ENCODE measurements at places on chromosomes 11 and 22. TPM values are rescaled to one million over a fixed set of nuclear protein-coding genes. Genes with fewer than 3 reads are reported as not detected.
A peak's percentile ranks its signal among the peaks of the same experiment; 100 is the strongest.

- H3K27me3 ChIP-seq: no peaks in the 10 kb centered on the region
- H3K27ac ChIP-seq: no peak overlapping the region
- no peaks in the 10 kb centered on the region for H3K4me1 ChIP-seq
- H3K36me3 ChIP-seq: no peaks in the 10 kb centered on the region
- no peak for DNase-seq
These were observed 8.7 kb upstream of the DGKZ start for GRCh38 chr11:46338636-46338987.

GRCh38 chr11:9808943-9809342 is 145.1 kb downstream of the SWAP70 start:
- H3K27me3 ChIP-seq: no peaks in the 10 kb centered on the region
- H3K4me1 ChIP-seq: peaks cover 3% of the 10 kb centered on the region
- H3K4me3 ChIP-seq: no peak overlapping the region
- no peak overlapping the region for H3K27ac ChIP-seq

DNA sequence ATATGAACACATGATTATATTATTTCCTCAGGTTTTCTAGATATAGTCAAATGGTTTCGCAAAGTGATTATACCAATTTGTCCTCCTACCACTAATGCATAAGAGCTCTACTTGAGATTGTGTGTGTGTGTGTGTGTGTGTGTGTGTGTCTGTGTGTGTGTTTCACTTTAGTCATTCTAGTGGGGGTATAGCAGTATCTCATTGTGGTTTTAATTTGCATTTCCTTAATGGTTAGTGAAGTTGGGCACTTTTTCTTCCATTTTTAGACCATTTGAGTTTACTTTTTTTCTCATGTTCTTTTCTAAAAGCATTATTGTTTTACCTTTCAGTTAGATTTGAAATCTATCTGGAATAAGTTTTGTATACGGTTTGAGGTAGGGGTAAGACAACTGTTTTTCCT is 12.9 kb downstream of the CAPN5 start:
- peaks cover 50% of the 10 kb centered on the region for H3K36me3 ChIP-seq
- H3K27me3 ChIP-seq: no peaks in the 10 kb centered on the region
- H3K4me3 ChIP-seq: no peak overlapping the region
- DNase-seq: no peak

DNA sequence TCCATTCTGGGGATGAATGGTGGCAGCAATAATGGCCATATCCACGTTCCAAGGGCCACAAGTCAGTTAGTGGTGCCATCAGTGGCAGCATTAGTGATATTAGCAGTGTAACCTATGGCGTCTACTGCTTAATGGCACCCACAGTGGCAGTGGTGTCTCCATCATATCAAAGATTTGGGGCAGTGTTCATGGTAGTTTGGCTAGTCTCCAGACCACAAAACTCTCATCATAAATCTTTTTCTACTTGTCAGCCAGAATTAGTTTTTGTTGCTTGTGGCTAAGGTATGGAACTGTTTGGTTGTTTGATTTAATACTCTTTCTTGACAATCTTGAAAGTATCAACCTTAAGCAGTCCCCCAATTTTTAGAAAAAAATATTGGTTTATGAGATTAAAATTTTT is 45.1 kb upstream of the DEUP1 start:
- H3K27me3 ChIP-seq: no peaks in the 10 kb centered on the region
- no peak overlapping the region for H3K27ac ChIP-seq
- no peaks in the 10 kb centered on the region for H3K4me1 ChIP-seq
- H3K36me3 ChIP-seq: no peaks in the 10 kb centered on the region
- no peak for DNase-seq

The BET1L gene
- polyA plus RNA-seq: 58.2 TPM

GRCh38 chr11:124301548-124301947 is 12.2 kb downstream of the OR8D1 start:
- no peaks in the 10 kb centered on the region for H3K4me1 ChIP-seq
- H3K36me3 ChIP-seq: no peaks in the 10 kb centered on the region
- no peaks in the 10 kb centered on the region for H3K27me3 ChIP-seq
- DNase-seq: no peak
- H3K27ac ChIP-seq: no peak overlapping the region
- no peak overlapping the region for H3K4me3 ChIP-seq

The OR8H3 gene
- polyA plus RNA-seq: not detected

- H3K4me3 ChIP-seq: no peak overlapping the region
- H3K27ac ChIP-seq: no peak overlapping the region
- no peaks in the 10 kb centered on the region for H3K27me3 ChIP-seq
- no peaks in the 10 kb centered on the region for H3K4me1 ChIP-seq
These were observed 33.2 kb downstream of the SLC5A12 start for GRCh38 chr11:26688701-26689100.

DNA sequence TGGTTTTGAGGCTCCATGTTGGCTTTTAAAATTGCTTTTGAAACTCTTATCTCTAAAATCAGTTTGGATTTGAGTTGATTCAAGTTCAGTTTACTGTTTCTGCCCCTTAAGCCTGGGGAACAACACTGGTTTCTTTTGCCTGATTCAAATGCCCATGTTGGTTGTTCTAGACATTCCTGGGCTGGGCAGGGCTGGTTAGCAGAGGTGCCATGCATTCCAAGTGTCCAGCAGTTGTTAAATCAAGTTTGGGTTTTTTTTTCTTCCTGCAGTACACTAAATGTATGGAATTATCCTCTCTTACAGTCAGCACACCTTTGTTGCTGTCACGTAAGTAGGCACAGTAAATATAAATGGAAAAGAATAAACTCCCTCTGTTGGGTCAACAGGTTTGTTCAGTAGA is 67.2 kb upstream of the MTMR2 start:
- H3K27me3 ChIP-seq: no peaks in the 10 kb centered on the region
- DNase-seq: no peak
- H3K4me1 ChIP-seq: no peaks in the 10 kb centered on the region
- H3K36me3 ChIP-seq: no peaks in the 10 kb centered on the region
- H3K4me3 ChIP-seq: no peak overlapping the region
- no peak overlapping the region for H3K27ac ChIP-seq

- no peak overlapping the region for H3K27ac ChIP-seq
- H3K4me3 ChIP-seq: no peak overlapping the region
These were observed 17.4 kb downstream of the ARVCF start for GRCh38 chr22:19998991-19999820.

The OR4D5 gene
- polyA plus RNA-seq: not detected

DNA sequence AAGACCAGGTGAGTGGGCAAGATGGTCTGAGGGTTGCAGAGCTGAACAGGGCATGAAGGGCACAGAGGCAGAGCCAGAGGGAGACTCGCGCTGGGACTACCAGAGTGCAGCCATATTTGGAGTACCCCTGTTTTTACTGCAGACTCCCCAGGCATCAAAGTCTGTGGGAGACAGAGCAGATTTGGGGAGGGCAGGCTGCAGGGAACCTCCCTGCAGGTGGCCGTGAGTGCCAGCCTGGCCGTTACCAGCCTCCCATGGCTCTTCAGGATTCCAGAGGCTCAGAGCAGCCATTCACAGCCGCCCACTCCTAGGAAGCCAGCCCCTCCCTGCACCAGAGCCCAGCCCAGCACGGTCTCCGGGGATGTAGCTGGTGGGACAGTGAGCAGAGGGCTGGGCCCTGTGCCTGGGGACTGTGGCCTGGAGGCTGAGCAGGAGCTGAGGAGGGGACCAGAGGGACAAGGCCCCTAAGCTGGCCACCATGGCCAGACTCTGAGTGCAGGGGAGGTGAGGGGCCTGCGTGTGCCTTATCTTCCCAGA is at the start of gene SEPTIN3:
SEPTIN3 (plus strand) TSS at position 334 of the 537 bp plus-strand sequence. CDS start 2,050 bp downstream, outside the sequence.
- DNase-seq: no peak
- no peaks in the 10 kb centered on the region for H3K36me3 ChIP-seq
- H3K4me1 ChIP-seq: no peaks in the 10 kb centered on the region
- no peak within 1 kb of the TSS for H3K4me3 ChIP-seq

- no peaks in the 10 kb centered on the region for H3K4me1 ChIP-seq
- no peak for DNase-seq
- H3K4me3 ChIP-seq: no peak overlapping the region
- no peaks in the 10 kb centered on the region for H3K36me3 ChIP-seq
- no peaks in the 10 kb centered on the region for H3K27me3 ChIP-seq
These were observed 52.3 kb upstream of the FDX1 start for GRCh38 chr11:110377434-110377833.

DNA sequence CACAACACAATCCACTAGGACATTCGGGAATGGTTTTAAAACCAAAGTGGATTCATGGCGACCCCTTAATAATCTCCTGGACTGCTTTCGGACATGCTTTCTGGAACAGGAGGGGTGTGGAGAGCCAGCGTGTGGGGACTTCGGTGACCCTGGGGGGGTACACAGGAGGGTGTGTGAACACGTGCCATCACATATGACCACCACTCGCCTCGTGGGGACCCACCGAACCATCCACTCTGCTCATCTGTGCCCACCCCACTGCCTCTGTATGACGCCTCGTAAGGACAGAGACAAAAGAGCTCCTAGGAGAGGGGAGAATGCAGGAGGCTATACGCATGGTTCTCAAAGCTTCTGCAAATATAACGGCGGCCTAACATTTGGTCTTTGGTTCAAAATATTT is 8.9 kb downstream of the LTO1 start:
- no peaks in the 10 kb centered on the region for H3K27me3 ChIP-seq
- no peak overlapping the region for H3K4me3 ChIP-seq
- H3K27ac ChIP-seq: no peak overlapping the region
- H3K4me1 ChIP-seq: no peaks in the 10 kb centered on the region

GRCh38 chr11:21582791-21583190 is 610.1 kb upstream of the ANO5 start:
- H3K36me3 ChIP-seq: no peaks in the 10 kb centered on the region
- H3K27me3 ChIP-seq: no peaks in the 10 kb centered on the region
- no peaks in the 10 kb centered on the region for H3K4me1 ChIP-seq
- no peak for DNase-seq

DNA sequence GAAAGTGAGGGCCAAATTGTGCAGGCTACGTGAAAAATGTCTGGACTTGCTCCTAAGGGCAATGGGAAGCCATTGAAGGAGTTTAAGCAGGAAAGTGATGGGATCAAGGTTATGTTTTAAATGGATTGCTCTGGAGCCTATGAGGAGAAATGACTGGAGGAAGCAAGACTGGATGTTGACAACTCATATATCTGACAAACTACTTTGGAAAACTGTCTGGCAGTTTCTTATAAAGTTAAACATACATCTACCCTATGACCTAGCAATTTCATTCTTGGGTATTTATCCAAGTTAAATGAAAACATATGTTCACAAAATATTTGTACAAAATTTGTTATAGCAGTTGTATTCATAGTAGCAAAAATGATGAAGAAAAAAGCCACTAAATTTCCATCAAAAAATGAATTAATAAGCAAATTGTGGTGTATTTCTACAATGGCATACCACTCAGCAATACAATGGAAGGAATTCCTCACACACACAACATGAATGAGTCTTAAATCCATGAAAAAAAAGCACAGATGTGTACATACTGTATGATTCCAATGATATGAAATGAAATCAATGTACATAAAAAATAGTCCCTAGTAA is 24.1 kb downstream of the FZD4 start:
- H3K36me3 ChIP-seq: no peaks in the 10 kb centered on the region
- no peak for DNase-seq
- H3K4me3 ChIP-seq: no peak overlapping the region
- H3K27ac ChIP-seq: no peak overlapping the region

The MMP8 gene
- polyA plus RNA-seq: 0.03 TPM

The BCL2L13 gene
- 15.1 TPM for polyA plus RNA-seq

DNA sequence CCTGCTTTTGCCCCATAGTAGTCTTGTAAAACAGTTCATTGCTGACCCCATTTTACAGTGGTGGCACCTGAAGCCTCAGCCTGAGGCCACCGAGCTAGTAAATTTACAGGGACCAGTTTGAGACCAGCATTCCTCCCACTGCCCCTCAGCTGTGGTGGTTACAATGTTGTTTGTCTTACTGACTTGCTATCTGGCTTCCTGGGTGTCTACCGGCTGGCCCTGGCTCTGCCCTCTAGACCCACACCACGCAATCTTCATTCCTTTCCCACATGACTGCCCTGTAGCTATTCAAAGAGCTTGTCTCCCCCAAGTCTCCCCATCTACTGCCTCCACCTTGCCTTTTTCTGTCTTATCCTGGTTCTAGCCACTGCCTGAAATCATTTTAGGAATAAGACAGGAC is 20.8 kb downstream of the PIK3IP1 start:
- H3K4me3 ChIP-seq: no peak overlapping the region
- H3K27ac ChIP-seq: no peak overlapping the region
- no peaks in the 10 kb centered on the region for H3K27me3 ChIP-seq
- no peaks in the 10 kb centered on the region for H3K4me1 ChIP-seq
- peaks cover 88% of the 10 kb centered on the region for H3K36me3 ChIP-seq
- peak; percentile 73 for DNase-seq

DNA sequence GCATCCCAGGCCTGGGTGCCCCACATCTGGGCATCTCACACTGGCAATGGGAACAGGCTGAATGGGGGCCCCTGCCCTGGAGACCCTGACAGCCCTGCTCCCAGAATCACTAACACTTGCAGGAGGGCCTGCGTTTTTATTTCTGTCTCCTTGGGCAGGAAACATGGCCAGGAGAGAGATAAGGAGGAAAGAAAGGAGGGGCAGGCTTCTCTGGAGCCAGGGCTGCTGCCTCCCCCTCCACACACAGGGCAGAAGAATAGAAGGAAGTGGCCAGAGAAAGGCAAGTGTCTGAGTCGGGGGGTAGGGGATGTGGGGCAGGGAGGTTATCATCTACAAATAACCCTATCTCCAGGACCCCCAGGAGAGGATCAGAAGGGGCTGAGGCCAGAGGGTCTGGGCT is 25.5 kb upstream of the TSPAN18 start:
- peaks cover 7% of the 10 kb centered on the region for H3K4me1 ChIP-seq
- H3K4me3 ChIP-seq: no peak overlapping the region
- DNase-seq: no peak
- H3K27me3 ChIP-seq: peaks cover 2% of the 10 kb centered on the region
- no peaks in the 10 kb centered on the region for H3K36me3 ChIP-seq

The RBMXL2 gene
- not detected for polyA plus RNA-seq

DNA sequence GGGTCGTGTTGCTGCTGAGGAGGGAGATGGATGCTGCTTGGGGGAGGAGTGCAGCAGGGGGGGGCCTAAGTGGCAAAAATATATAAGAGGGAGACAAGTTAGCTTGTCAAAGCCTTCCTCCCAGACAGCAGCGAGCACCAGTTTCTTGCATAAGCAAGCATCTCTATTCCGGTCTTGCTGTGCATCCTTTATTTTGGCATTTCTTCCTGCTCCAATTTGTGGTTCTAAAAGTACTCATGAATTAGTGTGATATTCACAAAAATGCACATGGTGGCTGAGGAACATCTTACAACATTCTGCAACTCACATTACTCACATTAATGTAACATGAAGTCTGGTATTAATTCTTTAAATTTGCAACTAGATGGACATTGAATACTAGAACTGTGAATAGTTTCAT is 32.1 kb downstream of the GDPD5 start:
- H3K36me3 ChIP-seq: peaks cover 2% of the 10 kb centered on the region
- no peaks in the 10 kb centered on the region for H3K4me1 ChIP-seq
- H3K27ac ChIP-seq: no peak overlapping the region
- no peaks in the 10 kb centered on the region for H3K27me3 ChIP-seq
- H3K4me3 ChIP-seq: no peak overlapping the region
- no peak for DNase-seq

The OR2AT4 gene
- not detected for polyA plus RNA-seq

Data from small intestine (tissue), 16 donors.